ENCODE measurements at places on chromosomes 12 and 14. TPM values are rescaled to one million over a fixed set of nuclear protein-coding genes. Genes with fewer than 3 reads are reported as not detected.

SYT1 gene
- 4.2 TPM for total RNA-seq

DNA sequence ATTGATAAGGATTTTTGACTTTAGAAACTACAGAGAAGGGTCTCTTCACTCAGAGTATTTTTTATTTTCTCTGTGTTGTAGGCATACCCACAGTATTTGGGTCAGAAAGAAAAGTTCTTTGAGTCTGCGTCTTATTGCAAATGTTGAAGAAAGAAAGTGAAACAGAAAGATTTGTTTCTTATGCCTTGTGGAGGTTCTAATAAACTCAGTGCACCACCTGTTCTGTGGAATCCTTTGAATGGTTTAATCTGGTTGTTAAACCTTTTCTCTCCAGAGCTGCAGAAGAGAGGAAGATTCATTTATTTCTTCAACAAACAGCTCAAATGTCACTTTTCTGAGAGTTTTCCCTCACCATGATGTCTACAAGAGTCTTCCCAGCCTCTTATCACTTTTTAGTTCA, 146.6 kb upstream of the PLEKHG7 start:
- no peaks in the 10 kb centered on the region for H3K27me3 ChIP-seq
- peaks cover 1% of the 10 kb centered on the region for H3K36me3 ChIP-seq
- H3K27ac ChIP-seq = no peak overlapping the region
- H3K4me1 ChIP-seq = peaks cover 18% of the 10 kb centered on the region
- H3K4me3 ChIP-seq = no peak overlapping the region

DNA sequence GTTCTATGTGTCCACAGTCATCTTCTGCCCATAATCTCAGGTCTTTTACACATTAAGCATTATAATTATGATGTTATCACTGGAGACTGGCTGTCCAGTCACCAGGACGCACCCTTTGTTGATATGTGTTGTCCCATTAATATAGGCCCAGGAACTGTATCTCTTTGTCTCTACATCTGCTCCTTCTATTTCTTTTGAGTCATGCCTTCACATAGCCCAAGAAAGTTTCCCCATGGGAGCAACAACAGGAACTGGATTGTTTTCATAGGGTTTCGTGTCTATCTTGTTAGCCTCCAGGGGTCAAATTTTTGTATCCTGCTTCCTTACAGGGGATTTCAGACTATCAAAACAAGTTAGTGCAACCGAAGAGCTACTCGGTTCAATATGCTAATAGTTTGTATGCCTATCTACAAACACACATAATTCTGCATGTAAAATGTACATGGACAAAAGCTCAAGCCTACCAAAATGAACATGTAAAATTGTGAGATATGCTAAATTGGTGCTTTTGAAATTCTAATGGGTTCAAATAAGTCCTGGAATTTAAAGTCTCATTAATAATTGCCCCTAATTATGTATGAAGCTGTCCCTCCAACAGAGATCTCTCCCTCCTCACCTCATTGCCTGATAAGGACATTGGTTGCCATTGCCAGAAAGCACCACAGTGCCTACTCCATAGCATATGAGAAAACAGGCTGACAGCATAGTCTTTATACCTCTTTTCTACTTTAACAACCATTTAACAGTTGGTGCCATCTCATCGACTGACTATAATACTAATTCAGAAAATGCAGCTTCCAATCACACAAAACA, 99.8 kb upstream of the DIO2 start:
- H3K27ac ChIP-seq = no peak overlapping the region
- DNase-seq = no peak
- no peaks in the 10 kb centered on the region for H3K4me1 ChIP-seq
- no peaks in the 10 kb centered on the region for H3K36me3 ChIP-seq

PLEKHG7 gene
- 0.65 TPM for total RNA-seq

DNA sequence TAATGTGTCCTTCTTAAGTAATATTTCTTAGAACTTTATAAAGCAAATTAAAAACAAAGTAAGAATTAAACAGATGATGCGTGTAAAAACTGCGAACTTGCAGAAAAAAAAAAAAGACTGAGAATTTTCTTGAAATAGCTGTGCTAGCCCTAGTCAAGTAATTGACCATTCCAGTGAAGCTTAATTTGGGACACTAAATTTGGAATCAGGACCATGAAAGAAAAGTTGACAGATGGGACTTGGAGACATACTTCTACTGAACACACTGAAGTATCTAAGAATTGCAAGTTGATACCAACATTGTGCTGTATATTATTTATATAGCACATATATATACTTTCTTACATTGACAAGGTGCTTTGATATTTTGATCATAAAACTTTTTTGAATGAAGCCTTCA, 386.6 kb downstream of the KCNH5 start:
- no peak overlapping the region for H3K27ac ChIP-seq
- no peak overlapping the region for H3K4me3 ChIP-seq
- H3K36me3 ChIP-seq = peaks cover 2% of the 10 kb centered on the region
- peaks cover 20% of the 10 kb centered on the region for H3K4me1 ChIP-seq
- no peak for DNase-seq

GRCh38 chr12:7716381-7716780, 5.1 kb downstream of the DPPA3 start:
- peaks cover under 1% of the 10 kb centered on the region for H3K27me3 ChIP-seq
- no peak overlapping the region for H3K4me3 ChIP-seq
- no peaks in the 10 kb centered on the region for H3K36me3 ChIP-seq
- no peak overlapping the region for H3K27ac ChIP-seq
- DNase-seq = no peak
- peaks cover under 1% of the 10 kb centered on the region for H3K4me1 ChIP-seq

GRCh38 chr12:76192416-76192815, 107.9 kb upstream of the NAP1L1 start:
- H3K4me1 ChIP-seq = peaks cover 2% of the 10 kb centered on the region
- H3K27ac ChIP-seq = no peak overlapping the region
- DNase-seq = no peak

Measured in progenitor cell of endocrine pancreas (in vitro differentiated cells).